CD4-positive, alpha-beta T cell treated with Interleukin-15 for 4 hours (primary cell): ENCODE measurements at places on chromosomes 1 and 21.
A peak's percentile ranks its signal among the peaks of the same experiment; 100 is the strongest.

- peak; percentile 79 for DNase-seq
Measured at GRCh38 chr1:44652445-44653106, 21.7 kb downstream of the TMEM53 start.

- DNase-seq, result no peak
Measured at GRCh38 chr21:42101246-42101645, 30.1 kb downstream of the UMODL1 start.

GRCh38 chr1:2911421-2912178 is 109.7 kb upstream of the ACTRT2 start:
- no peak for DNase-seq

DNA sequence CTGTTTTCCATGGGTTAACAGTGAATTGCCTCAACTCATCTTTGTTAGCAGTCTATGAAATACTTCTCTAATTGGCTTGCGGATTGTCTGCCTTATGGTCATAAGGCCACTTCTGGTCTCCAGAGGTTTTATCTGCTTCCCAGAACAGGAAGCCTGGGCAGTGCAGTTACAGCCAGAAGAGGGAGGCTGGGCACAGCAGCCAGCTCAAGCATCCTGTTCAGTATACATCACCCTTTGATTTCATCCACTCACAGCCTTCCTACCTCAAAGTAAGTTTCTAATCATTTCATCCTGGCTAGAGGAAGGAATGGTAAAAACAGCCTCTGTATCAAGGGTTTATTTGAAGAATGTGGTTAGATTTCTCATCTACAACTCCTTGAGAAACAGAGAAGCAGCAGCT is 311.5 kb upstream of the DEPDC1 start:
- no peak for DNase-seq

- DNase-seq, result no peak
Measured at GRCh38 chr1:23613191-23614031, 54.1 kb upstream of the ID3 start.

DNA sequence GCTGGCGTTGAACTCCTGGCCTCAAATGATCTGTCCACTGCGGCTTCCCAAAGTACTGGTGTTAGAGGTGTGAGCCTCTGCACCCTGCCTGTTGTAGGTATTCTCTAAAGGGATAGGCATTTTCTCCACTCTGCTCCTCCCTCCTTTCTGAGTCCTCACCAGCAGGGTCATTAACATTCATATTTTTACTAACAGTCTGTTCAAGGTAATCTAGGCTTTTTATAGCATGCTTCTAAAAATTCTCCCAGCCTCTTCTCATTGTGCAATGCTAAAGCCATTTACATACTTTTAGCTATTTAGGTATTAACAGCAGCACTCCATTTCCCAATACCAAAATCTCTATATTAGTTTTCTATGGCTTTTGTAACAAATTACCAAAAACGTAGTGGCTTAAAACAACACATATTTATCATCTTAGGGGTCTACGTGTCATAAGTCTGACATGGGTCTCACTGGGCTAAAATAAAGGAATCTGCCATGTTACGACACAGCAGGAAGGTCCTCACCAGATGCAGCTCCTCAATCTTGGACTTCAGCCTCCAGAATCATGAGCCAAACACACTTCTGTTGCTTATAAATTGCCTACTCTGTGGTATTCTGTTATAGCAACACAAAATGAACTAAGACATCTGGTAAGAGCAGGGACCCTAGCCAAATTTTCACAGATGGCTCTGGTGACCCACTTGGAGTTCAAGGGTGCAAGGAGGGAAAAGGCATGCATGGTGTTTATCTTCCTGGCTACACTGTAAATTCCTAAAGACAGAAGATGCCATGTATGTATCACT is 2.9 kb upstream of the SLC2A7 start:
- no peak for DNase-seq

DNA sequence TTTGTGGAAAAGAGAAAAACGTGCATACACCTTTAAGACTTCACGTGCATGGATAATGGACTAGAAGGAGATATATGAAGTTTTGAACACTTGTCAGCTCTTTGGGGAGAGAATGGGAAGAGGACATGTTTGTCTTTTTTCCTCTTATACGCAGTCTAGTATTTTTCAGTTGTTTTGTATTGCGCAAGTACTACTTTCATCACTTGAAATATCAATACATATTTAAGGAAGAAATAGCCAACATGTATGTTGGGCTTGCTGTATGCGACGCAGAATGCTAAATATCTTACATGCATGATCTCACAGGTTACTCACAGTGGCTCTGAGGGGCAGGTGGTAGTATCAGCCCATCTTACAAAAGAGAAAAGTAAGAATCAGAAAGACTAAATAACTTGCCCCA is 176.5 kb upstream of the RUNX1 start:
- DNase-seq, result no peak

DNA sequence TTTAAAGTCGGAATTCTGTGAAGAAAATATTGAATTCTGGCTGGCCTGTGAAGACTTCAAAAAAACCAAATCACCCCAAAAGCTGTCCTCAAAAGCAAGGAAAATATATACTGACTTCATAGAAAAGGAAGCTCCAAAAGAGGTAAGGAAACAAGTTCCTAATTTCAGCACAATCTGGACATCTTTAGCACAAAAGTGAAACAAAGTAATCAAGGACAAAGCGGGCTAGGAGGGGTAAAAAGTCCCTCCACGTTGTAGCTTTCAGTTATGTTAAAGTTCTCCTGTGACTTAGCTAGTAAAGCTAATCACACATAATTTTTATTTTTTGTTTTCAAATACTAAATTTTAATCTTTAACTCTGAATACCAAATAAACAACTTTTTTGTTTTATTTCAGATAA is 2.2 kb downstream of the RGS2 start:
- no peak for DNase-seq

DNA sequence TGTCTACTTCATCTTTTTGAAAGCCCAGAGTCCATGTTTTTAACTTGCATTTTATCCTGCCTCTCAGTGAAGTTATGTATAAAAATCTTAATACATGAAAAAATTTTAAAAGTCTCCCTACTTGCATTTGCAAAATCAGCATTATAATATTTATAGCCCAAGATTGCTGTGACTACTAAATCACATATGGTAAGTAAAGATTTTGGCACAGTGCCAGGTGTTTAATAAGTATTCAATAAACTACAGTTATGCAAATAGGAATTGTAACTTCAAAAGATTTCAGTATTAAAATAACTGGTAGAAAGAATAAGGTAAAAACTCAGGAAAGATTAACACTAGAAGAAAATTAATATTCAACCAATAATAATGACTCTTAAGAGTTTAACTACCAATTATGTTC is 641.7 kb downstream of the LRRIQ3 start:
- DNase-seq, result no peak

- DNase-seq, result no peak
Measured at GRCh38 chr1:29271724-29272123, 35.4 kb downstream of the PTPRU start.

DNA sequence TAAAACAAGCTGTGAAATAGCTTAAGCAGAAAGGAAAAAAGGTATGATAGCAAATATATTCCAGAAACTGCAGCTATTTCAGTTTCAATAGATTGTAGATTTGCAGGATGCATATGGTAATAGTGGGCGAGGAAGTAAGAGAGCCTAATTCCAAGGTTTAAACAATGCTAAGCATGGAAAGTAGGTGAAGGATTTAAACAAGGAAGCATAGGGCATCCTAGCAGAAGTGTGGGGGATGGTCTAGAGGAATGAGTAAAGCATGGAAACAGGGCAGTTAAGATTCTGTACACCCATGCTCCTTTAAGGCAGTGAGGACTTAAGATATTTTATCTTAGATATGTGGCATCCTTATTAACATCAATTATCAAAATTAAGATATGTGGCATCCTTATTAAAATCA is 2.6 kb downstream of the IVNS1ABP start:
- no peak for DNase-seq

GRCh38 chr1:223246476-223247112 is 103.5 kb upstream of the TLR5 start:
- DNase-seq, result no peak

DNA sequence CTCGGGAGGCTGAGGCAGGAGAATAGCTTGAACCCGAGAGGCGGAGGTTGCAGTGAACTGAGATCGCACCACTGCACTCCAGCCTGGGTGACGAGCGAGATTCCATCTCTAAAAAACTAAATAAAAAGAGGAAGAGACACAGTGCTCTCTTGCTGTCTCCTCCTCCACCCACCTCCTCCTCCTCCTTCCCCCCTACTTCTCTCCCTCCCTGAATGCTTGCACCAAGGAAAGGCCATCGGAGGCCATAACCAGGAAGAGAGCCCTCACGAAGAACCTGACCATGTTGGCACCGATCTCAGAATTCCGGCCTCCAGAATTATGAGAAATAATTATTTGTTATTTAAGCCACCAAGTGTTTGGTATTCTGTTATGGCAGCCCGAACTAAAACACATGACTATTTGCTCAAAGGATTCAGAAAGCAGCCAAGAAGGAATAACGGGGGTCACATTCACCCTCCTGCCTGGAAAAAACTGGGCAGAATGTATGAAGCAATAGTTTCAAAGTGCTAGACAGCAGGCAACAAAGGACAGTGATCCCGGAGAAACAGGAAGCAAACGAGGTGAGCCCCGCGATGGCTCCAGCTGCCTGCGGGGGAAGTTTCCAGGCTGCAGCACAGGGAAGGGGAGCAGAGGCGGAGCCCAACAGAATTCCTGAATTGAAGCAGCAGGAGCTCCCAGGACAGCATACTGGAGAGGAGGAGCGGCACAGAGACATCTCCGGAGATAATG is 35.8 kb downstream of the LDLRAD1 start:
- DNase-seq, result no peak

- DNase-seq, result no peak
Measured at GRCh38 chr1:95018602-95019369, 54.0 kb downstream of the ALG14 start.

GRCh38 chr1:226327761-226328162 is 18.8 kb upstream of the LIN9 start:
- no peak for DNase-seq

DNA sequence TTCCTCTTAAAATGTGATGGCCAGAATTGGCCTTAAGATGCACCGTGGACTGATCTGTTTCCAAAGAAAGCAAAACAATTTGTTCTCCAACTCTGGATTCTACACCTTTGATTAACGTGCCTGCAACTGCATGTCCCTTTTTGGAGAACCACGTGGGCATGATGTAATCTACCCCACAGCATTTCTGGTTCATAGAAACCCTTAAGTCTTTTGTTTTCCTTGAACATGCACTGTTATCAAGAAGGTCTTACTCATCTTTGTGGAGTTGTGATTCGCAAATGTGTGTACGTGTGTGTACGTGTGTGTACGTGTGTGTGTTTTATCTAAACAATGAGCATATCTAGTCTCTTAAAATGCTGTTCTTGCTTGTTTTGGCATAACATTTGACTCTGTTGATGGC is 57.8 kb downstream of the LPAR3 start:
- no peak for DNase-seq

- no peak for DNase-seq
Measured at GRCh38 chr21:35948982-35949381, 111.3 kb downstream of the SETD4 start.

GRCh38 chr1:66652556-66652955 is 99.7 kb upstream of the DYNLT5 start:
- DNase-seq, result no peak

GRCh38 chr1:235763962-235764361 is 102.7 kb downstream of the LYST start:
- DNase-seq, result peak; percentile 12

GRCh38 chr1:22077728-22078127 is 25.2 kb downstream of the CDC42 start:
- no peak for DNase-seq

GRCh38 chr1:201329286-201329685 is 46.0 kb downstream of the PKP1 start:
- DNase-seq, result no peak

DNA sequence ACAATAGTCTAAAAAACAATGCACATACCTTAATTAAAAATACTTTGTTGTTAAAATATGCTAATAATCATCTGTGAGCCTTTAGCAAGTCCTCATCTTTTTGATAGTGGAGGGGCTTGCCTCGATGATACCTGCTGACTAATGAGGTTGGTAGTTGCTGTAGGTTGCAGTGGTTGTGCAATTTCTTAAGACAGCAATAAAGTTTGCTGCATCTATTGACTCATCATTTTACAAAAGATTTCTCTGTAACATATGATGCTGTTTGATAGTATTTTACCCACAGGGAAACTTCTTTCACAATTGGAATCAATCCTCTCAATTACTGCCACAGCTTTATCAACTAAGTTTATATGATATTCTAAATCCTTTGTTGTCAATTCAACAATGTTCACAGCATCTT is 7.6 kb downstream of the C1orf87 start:
- DNase-seq, result no peak
